ENCODE measurements at places on chromosomes 7 and 10. TPM values are rescaled to one million over a fixed set of nuclear protein-coding genes. Genes with fewer than 3 reads are reported as not detected.

GLI3 gene
- 4.1 TPM for total RNA-seq

LRRC61 gene
- total RNA-seq: 0.36 TPM

NUDT5 gene
- 37.9 TPM for total RNA-seq

WIPF3 gene
- 0.07 TPM for total RNA-seq

TMEM273 gene
- 0.13 TPM for total RNA-seq

All from smooth muscle cell of the pulmonary artery (primary cell).